AML-193 (cell line): ENCODE measurements at places on chromosomes 3 and 15.

DNA sequence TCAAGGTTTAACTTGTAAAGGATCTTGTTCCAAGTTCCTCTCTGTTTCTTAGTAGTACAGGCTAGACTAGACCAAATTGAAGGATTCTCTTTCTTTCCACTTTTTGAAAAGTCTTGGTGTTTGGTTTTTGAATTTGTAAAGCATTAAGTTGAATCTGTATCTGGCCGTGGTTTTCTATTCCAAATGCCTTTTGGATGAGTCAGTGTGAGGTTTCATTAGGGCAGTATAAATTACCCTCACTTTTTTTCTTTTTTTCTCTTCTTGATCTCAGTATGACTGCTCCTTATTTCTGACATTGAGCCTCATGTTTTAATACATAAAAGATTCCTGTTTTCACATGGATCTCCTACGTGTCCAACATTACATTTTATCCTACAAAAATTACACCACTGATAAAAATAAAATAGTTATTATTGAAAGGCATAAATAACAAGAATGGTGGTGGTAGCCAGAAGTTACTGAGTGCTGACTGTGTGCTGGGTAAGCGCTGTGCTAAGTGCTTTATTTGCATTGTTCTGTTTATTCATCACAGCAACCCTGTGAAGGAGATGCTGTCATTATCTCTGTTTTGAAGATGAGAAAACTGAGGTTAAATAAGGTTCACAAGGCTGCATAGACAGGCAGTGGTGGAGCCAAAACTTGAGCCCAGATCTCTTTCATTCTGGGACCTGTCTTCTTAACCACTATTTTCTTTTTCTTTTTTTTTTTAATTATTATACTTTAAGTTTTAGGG is 48.3 kb downstream of the MITF start:
- DNase-seq, result no peak

- no peak for DNase-seq
These were observed 4.5 kb downstream of the INKA1 start for GRCh38 chr3:49807431-49808114.

- no peak for DNase-seq
These were observed 20.7 kb upstream of the FBXL22 start for GRCh38 chr15:63576441-63576840.

- DNase-seq, result no peak
These were observed 830.3 kb downstream of the ROBO1 start for GRCh38 chr3:78937475-78937874.

DNA sequence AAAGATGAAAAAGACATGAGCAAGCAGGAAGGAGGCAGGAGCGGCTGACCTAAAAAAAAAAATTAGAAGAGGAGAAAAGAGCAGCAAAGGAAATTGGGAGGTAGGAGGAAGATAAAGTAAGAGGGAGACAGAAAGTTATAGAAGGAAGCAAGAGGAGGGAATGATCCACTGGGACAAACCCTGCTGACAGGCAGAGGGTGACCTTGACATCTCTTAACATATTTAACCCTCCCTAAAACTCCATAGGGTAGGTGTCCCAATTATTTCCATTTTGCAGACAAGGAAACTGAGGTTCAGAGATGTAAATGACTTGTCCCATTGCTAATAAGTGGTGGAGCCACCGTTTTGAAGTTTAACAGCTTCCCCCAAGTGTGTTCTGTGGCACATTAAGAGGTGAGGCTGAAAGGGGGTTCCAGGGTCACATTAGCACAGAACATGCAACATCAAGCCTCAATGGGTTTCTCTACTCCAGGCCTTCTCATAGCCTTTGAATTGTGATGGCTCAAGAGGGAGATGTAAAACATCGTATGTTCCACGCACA is 37.4 kb upstream of the PRICKLE2 start:
- DNase-seq, result no peak

GRCh38 chr15:95850837-95851236 is 479.7 kb upstream of the NR2F2 start:
- DNase-seq, result no peak

- DNase-seq, result no peak
These were observed 720.2 kb upstream of the LMCD1 start for GRCh38 chr3:7781395-7781794.

GRCh38 chr3:154176036-154176435 is 54.8 kb downstream of the ARHGEF26 start:
- no peak for DNase-seq

DNA sequence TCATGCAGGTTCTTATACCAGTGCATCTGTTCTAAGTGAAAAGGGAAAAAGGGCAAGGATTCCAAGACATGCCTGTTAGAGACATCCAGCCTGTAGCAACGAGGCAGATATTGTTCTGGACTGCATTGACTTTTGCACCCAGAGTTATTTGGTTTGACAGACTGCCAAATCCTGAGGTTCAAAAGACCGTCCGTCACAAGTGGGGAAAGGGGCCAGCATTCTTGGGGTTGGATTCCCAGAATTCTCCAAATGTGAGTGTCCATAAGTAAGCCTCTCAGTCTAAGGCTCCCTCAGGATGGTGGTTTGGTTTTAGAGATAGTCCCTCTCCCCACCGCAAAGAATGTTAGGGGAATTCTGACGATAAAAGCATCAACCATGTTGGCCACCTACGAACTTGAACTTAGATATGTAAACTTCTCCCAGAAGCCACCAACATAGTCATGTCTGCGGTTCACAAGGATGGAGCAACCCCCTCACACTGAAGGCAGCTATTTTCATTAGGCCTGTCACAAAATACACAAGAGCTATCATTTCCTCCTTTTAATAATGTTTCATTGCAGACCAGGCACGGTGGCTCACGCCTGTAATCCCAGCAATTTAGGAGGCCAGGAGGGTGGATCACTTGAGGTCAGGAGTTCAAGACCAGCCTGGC is 13.6 kb upstream of the LACTB start:
- no peak for DNase-seq

DNA sequence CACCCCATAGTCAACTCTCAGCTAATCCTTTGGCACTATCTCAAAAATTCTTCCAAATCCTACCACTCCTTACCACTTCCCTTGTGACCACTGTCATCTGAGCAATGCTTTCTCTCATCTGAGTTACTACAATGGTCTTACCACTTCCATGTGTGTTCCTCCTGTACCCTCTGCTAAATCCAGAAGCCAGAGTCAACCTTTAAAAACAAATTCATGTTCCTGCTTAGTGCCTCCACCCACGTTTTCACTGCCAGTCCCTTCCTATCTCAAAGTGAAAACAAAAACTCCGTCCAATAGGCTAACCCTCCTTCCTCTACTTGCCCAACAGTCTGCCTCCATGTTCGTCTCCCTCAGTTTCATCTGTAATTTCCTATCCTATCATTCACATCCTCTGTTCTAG is 109.0 kb downstream of the ADAMTS9 start:
- DNase-seq, result no peak

DNA sequence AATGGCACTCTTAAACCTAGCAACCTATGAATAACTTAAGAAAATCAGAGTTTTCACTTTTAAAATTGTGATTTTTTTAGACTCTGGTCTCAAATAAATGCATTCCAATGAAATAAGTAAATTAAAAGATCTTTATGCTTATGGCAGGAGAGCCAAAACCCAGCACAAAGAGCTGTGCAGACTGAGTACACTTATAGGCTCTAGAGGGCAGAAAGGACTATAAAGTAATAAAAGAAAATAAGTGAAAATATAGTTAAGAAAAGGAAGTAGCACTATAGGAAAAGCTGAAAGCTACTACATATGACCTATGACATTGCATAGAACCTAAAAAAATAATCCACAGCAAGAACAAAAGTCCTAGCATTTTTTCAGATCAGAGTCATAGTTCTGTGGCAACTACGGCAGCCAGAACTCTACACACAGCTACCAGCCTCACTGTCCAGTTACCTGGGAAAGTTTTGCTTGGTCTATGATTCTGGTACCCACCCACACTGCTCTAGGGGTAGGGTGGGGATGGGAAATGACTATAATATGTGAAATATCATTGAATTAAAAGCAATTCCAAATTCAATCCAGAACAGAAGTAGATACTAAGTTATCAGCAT is 30.5 kb downstream of the CLASP2 start:
- no peak for DNase-seq

DNA sequence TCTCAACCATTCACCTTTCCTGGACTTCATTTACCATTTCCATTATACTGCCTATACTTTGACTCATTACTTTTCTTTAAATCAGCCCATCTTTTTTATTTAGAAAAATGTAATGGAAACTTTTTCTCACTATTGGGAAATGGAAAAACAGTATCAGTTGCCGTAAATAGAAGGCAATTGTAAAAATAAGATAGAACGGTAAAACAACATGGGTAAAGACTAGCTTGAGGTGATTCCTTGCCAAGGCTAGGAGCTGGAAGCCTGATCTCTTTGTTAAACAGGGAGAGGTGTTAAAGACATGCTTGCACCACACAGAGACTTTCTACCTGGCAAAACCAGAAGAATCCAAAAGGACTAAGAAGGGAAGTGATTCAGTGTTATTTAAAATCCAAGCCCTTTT is 5.9 kb downstream of the FGD5 start:
- DNase-seq, result no peak

DNA sequence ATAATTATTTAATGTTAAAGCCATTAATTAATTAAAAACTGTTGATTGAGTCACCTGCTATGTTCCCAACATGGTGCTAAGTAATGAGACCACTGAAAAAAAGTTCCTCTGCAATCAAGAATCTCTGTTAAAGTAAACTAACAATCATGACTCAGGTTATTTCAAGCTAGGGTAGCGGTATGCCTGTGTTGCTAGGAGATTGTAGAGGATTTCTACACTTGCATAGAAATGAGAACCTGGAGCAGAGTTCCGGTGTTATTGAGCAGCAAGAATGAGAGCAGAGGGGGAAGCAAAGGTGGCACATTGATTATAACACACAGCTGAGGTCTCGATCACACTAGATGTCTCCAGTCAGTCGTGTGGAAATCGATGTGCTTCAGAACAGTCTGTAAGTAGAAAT is 41.4 kb downstream of the C3orf85 start:
- no peak for DNase-seq

- DNase-seq, result peak; percentile 52
These were observed 1.3 kb downstream of the SACM1L start for GRCh38 chr3:45690336-45691035.

DNA sequence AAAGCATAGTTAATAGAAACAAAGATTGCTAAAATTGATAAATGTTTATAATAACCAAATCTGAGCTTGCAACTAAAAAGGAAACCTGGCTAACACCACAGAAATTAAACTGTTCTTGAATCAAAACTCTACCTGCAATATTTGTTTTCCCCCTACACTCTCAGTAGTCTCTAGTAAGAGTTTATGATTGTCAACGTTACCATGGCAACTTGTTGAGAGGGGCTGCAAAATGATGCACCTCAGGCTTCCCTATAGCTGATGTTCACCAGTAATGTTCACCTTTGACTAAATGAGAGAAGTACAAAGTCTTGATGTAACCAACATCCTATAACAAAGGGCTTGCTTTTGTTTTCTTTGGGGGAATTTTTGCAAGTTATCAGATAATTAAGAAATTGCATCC is 101.1 kb upstream of the FHIT start:
- no peak for DNase-seq

DNA sequence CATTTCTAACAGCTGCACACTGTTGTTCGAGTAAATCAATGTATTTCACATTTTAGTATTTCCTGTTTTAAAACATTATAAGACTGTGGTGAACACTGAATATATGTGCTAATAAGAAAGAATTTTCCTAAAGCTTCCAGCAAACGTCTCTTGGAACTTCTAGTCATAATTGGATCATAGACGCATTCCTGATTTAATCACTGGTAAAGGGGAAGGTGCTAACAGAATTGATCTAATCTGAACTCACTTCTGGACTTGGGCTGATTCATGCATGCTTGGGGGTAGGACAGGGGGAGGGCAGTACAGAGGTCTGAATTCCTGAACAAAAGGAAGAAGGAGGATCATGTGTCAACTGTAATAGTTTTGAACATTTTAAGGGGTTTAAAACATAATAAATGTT is 7.3 kb upstream of the LEKR1 start:
- DNase-seq, result no peak

GRCh38 chr3:103894162-103894822 is 1459.5 kb downstream of the ZPLD1 start:
- DNase-seq, result no peak

- DNase-seq, result no peak
These were observed 25.7 kb upstream of the GALNT15 start for GRCh38 chr3:16148783-16149182.

DNA sequence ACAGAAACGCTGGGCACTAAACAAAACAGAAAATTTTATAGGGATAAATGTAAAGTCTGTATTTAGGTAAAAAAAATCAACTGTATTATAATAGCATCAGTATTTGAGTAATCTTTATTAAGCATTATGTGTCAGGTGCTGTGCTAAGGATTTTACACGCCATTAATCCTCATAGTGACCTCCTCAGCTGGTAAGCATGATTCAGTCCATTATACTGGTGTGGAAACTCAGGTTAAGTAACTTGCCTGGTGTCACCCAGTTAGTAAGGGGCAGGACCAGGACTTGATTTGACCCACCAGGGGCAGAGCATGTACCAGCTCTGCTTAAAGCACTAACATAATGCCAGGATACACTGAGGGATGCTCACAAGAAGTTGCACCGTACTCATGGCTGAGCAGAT is 4.8 kb downstream of the MYO5C start:
- no peak for DNase-seq

DNA sequence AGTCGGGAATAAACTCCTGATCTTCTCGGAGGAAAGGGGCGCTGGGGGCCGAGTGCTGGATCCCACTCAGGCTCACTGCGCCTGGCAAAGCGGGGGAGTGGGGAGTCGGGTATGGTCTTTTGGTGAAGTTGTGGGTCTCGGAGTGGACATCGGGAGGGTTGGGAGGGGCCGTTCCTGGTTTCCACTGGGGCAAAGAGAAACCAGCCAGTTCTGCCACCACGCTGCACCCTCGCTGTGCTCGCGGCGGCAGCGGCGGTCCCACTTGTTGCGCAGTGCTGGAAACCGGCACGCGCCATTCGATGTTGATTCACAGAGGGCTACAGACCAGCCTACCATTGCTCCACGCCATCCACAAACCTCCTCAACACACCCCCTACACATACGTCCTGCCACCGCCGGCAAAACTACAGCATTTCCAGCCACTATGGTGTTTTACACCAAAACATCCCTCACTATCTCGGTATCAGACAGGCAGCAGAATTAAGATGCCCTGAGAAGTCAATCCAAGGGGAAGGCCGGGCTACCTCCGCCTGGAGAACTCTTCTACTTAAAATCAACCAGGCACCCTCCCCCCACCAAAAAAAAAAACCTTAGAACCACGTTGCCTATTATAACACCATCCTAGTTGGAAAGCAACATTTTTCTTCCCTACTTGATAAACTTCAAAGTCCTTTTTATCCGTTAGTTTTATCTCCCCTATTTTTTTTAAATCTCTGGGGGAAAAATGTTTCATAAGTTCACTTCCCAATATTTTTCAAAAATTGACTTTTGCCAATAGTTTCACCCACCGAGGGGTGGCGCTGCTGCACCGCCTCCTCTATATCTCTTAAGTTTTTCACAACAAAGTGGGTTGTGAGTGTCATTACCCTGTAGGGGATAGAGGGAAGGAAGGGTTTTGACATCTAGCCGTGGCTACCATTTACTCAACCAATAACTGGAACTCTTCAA is 3.6 kb downstream of the BCL6 start:
- DNase-seq, result peak; percentile 96

GRCh38 chr3:159789742-159790635 is 198.6 kb upstream of the IL12A start:
- no peak for DNase-seq

GRCh38 chr3:36597422-36597821 is 166.9 kb downstream of the DCLK3 start:
- DNase-seq, result no peak
